Upper lobe of right lung (tissue), 1 donor: ENCODE measurements at places on chromosomes 3 and 15. TPM values are rescaled to one million over a fixed set of nuclear protein-coding genes. Genes with fewer than 3 reads are reported as not detected.

The FBXL22 gene
- total RNA-seq = 0.98 TPM

The TP63 gene
- total RNA-seq = 1.3 TPM

The CYP1A2 gene
- total RNA-seq = 0.32 TPM

The RAB11A gene
- 221 TPM for total RNA-seq

The OIP5 gene
- 0.55 TPM for total RNA-seq

The CNOT10 gene
- total RNA-seq = 30.1 TPM

The CRABP1 gene
- not detected for total RNA-seq

- no peak for DNase-seq
Observed at GRCh38 chr3:144652573-144652972, 681.0 kb downstream of the DIPK2A start.

- DNase-seq = no peak
Observed at GRCh38 chr3:121896823-121897222, 2.6 kb downstream of the SLC15A2 start.

GRCh38 chr3:29486096-29486495 is 205.2 kb downstream of the RBMS3 start:
- no peak for DNase-seq

- DNase-seq = no peak
Observed at GRCh38 chr3:99475229-99475628, 163.2 kb upstream of the COL8A1 start.

GRCh38 chr15:74406992-74407705 is 26.6 kb downstream of the SEMA7A start:
- DNase-seq = no peak

DNA sequence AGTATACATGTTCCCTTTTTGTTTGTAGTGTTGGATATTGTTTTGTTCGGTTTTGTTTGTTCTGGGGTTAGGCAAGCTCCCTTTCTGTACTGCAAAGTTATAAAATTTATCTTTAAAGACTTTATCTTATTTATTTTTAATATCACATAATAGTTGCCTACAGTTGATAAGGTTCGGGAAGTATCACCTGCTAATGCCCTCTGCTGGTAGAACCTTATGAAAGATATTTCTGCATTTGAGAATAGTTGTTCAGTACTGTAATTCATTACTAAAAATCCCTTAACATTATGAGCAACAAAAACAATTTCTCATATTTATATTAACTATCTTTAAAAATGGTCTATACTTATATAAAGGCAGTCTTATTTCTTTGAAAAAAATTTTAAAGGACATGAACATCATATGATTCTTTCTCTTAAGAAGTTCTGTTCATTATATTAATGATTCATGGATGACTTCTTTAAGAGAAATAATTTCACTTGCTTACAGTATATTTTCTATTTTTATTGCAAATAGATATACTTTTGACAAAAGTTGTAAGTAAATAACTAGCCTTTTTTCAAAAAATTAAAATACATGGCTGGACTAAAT is 1126.8 kb downstream of the SI start:
- no peak for DNase-seq

- DNase-seq = no peak
Observed at GRCh38 chr3:123769356-123769743, 114.8 kb downstream of the MYLK start.

DNA sequence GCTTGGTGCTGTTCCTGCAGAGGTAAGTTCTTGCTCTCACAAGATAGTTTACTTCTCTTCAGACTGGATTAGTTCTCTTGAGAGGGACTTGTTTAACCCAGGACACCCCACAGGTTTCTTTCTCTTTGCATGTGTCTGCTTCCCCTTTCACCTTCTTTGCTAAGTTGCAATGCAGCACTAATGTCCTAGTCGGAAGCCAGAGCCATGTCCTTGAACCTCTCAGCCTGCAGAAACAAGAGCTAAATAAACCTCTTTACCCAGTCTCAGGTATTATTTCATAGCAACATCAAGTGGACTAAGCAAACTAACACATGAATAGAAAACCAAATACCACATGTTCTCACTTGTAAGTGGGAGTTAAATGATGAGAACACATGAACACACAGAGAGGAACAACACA is 915.2 kb downstream of the NSUN3 start:
- DNase-seq = no peak

- no peak for DNase-seq
Observed at GRCh38 chr15:59548501-59549226, 62.9 kb upstream of the GCNT3 start.

DNA sequence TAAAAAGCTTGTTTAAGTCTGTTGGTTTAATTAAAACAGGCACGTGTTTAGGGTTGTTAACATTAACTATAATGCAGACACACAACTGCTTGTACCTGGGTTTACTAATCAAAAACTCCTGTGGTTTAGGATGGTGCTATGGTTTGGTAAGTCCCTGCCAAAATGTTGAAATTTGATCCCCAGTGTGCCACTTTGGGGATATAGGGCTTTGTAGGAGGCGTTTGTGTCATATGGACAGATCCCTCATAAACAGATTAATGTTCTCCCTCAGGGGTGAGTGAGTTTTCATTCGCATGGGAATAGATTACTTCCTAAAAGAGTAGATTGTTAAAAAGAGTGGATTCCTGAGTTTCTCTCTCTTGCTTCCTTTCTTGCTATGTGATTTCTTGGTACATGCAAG is 18.7 kb upstream of the GK5 start:
- no peak for DNase-seq

GRCh38 chr15:92095693-92096092 is 242.2 kb downstream of the SLCO3A1 start:
- no peak for DNase-seq

DNA sequence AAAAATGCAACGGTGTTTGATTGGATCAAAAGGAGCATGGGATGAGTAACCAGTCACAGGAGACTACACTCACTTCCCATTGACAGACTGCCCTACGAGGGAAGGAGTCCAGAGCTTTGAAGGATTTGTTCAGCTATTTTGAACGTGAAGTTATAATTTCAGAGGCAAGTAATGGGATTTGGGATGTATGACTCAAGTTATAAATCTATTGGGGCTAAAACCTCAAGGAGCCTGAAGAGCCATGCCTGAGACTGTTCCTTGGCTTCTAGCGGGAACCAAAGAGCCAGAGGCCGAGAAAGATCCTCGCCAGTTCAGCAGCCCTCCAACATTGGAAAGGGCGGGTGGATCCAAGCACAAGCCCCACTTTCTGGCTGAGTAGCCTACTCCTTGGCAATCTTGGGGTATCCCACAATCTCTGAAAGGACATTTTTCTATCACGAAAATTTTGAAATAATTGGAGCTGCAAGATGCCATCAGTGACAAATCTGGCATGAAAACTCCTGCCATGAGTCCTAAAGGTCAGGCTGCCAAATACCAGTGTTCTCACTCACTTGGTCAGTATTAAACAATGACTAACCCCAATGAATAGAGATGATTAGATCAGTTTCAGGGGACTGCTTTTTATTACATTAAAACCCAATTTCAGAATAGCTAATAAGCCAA is 48.6 kb upstream of the SLCO2A1 start:
- DNase-seq = no peak
